ENCODE measurements at places on chromosomes 6 and 20. TPM values are rescaled to one million over a fixed set of nuclear protein-coding genes. Genes with fewer than 3 reads are reported as not detected.

The KCNG1 gene
- total RNA-seq, result 148 TPM

The DEFB124 gene
- not detected for total RNA-seq

The LST1 gene
- not detected for total RNA-seq

The TAGAP gene
- total RNA-seq, result not detected

The COL9A3 gene
- total RNA-seq, result not detected

The ZBTB22 gene
- total RNA-seq, result 13.9 TPM

The HSPA1L gene
- 0.64 TPM for total RNA-seq

The BRD2 gene
- total RNA-seq, result 66.1 TPM
